Peyer's patch (tissue), 4 donors: ENCODE measurements at places on chromosomes 1 and 21.
A peak's percentile ranks its signal among the peaks of the same experiment; 100 is the strongest.

- DNase-seq: no peak
Measured at GRCh38 chr1:58939666-58940370, 156.0 kb upstream of the JUN start.

DNA sequence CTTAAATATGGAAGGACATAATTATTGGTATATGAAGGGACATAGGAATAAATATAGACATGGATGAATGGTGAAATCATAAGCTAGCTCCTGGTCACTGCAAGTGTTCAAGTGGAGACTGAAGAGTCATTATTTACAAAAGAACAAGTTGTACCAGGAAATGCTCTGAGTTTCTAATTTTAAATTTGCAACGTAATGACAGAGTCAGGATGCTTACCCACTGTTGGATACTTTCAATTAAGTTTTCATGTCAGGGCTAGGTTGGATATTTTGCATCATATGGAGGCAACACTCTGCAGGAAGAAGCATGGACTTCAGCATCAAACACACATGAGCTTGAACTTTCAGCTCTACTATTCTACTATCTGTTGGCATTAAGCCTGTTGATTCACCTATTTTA is 499.6 kb upstream of the C1orf87 start:
- DNase-seq: no peak

GRCh38 chr1:228457017-228457395 is 30.2 kb upstream of the RNF187 start:
- no peak for DNase-seq

DNA sequence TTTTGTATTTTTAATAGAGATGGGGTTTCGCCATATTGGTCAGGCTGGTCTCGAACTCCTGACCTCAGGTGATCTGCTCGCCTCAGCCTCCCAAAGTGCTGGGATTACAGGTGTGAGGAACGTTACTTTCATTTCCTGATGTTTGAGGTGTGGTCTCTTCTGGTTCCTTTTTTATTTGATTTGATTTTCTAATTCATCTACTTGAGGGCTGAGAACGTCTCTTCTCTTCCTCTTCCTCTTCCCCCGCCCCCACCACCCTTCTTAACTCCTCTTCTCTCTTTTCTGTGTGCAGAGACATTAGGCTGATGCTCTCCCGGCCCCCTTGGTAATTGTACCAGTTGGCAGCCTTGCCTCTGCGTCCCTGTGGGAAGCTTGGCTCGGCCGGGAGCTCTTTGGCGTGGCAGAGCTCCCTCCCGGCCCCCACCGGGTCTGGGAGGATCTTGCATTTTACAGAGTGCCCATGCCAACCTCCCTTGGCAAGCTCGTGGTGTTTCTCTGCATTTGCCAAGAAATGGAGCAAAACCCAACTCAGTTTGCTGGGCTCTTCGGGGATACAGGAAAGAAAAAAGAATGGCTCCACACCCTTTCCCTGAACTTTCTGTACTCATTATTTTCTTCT is 19.9 kb downstream of the CRYAA start:
- peak; percentile 30 for DNase-seq

DNA sequence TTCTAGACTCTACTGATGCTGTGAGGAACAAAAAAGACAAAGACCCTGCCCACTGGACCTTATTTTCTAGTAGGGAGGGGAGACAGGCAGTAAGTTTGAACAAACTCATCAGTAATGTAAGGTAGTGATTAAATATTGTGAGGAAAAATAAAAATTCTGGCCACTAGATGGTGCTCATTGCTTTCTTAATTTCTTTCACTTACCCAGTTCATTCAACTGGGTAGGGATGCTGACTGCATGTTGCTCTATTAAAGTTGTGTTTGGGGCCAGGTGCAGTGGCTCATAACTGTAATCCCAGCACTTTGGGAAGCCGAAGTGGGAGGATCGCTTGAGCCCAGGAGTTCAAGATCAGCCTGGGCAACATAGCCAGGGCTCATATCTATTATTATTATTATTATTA is 6.3 kb upstream of the KYAT3 start:
- no peak for DNase-seq

- DNase-seq: no peak
Measured at GRCh38 chr1:28482138-28482537, 23.7 kb upstream of the RCC1 start.

- DNase-seq: no peak
Measured at GRCh38 chr1:16351456-16351993, 755 bp downstream of the FBXO42 start.

DNA sequence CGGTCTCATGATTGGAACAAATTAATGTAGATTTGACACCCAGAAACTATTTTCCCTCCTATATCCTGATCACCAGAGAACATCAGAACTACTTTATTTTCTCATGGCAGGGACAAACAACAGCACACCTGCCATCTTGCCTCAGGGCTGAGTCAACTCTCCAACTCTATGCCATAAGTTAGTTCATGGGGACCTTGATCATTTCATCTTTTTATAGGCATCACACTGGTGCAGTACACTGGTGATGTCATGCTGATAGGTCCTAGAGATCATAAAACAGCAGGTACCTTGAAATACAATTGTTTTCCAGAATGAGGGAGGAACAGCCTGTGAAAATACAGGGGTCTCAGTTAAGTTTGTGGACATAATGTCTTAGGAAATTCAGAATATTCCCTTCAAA is 45.8 kb downstream of the EDN2 start:
- DNase-seq: no peak

- DNase-seq: no peak
Measured at GRCh38 chr1:25564777-25565574, 21.6 kb downstream of the LDLRAP1 start.
